ENCODE measurements at places on chromosomes 3 and 15. TPM values are rescaled to one million over a fixed set of nuclear protein-coding genes. Genes with fewer than 3 reads are reported as not detected.

DNA sequence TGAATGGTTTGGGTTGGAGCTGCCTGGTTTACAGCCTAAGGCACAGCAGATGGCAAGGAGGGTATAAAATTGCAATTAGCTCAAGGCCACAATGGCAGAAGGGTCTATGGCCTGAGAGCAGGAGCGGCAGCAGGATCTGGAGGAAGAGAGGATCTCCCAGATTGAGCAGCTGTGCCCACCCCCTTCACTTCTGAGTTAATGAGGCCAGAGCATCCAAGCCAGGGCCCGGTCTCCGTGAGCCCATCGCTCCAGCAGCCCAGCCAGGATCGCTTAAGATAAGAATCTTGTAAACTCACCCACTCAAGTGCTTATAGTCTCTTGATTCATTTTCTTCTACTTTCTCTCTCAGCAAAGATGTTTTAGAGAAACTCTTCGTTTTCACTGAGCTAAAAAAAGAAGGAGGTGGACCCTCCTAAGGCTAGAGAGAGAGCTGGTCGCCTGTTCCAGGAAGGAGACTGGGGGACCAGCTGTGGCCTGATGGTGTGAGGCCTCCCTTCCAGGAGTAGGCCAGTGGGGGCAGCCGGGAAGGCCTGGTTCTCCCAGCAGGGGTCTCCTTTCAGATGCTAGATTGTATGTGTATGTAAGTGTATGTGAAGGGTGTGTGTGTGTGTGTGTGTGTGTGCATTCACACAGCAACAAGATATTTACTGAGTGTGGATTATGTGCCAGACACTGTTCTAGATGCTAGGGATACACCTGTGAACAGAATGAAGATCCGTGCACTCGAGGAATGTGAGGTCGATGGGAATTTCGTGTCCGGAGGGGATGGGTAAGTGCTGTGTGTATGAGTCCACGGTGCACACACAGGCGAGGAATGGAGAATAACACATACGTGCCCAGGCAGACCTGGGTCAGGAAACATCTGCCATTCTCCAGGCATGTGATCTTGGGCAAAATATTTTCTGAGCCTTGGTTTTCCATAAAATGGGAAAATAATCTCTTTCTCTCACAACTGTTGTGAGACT lies 18.6 kb downstream of the MAGEF1 start:
- no peak for DNase-seq

DNA sequence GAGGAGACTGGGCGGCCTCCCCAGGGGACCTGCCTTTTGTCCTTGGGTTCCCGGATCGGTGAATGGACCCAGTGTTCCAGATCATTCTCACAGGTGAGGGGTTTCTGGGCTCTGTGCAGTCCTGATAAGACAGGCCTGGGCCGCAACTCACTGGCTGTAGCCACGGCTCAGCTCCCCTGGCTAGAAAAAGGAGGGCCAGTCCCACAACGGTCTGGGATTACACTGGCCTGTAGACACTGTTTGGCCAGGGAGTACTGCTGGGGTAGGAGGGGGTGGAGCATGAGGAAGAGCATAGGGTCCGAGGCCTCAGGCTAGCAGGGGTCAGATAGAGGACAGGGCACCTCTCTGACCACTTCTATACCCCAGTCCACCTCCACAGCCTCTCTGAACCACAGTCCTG lies 21.0 kb upstream of the TICRR start:
- DNase-seq, result no peak

- DNase-seq, result no peak
Measured at GRCh38 chr3:18951333-18951732, 197.0 kb upstream of the KCNH8 start.

DNA sequence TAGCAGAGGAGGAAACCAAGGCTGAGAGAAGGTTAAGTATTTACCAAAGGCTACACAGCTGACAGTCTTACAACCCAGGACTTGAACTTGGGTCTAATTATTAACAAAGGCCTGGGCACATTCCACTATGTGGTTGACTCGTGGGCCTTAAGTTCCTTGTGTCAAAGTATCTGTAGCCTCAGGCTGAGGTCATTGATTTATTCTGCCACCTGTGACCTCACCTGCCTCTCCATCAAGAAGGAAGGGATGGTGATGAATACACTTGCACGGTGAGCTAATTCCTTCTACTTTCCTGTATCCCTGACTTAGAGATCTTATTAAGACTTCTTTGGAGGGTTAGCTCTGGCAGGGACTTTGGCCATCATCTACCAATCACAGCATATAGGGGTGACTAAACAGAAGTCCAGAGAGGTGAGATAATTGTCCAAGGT lies 19.9 kb upstream of the LRRC58 start:
- no peak for DNase-seq

Gene CCDC174
- total RNA-seq, result 17.9 TPM

- no peak for DNase-seq
Measured at GRCh38 chr3:179898024-179898423, 138.7 kb downstream of the PEX5L start.

GRCh38 chr15:57152666-57153539 lies 223.4 kb upstream of the CGNL1 start:
- DNase-seq, result no peak

DNA sequence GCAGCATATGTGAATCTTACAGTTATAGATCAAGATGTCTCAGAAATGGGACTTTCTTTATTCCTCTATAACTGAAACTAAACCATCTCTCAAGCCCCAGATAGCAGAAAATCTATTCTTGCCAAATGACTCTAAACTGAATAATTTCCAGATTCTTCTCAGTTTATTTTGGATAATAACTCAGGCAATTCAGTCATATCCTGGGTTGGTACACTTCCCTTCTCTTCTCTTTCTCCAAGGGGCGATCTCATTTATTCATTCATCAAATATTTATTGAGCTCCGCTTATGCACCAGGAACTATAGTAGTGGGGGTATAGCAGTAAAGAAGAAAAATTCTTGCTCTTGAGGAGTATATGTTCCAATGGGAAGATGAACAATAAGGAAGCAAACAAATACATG lies 13.5 kb upstream of the PCOLCE2 start:
- DNase-seq, result no peak

Gene XXYLT1
- 10.9 TPM for total RNA-seq

GRCh38 chr3:98038876-98039275 lies 3.8 kb upstream of the GABRR3 start:
- DNase-seq, result no peak

Gene RGMA
- 12.4 TPM for total RNA-seq

Gene GPR149
- not detected for total RNA-seq

- no peak for DNase-seq
Measured at GRCh38 chr15:52277575-52277974, 18.0 kb downstream of the MYO5C start.
